Endodermal cell (in vitro differentiated cells): ENCODE measurements at places on chromosomes 12 and 14. TPM values are rescaled to one million over a fixed set of nuclear protein-coding genes. Genes with fewer than 3 reads are reported as not detected.

The C14orf180 gene
- total RNA-seq: not detected in 2 replicates

DNA sequence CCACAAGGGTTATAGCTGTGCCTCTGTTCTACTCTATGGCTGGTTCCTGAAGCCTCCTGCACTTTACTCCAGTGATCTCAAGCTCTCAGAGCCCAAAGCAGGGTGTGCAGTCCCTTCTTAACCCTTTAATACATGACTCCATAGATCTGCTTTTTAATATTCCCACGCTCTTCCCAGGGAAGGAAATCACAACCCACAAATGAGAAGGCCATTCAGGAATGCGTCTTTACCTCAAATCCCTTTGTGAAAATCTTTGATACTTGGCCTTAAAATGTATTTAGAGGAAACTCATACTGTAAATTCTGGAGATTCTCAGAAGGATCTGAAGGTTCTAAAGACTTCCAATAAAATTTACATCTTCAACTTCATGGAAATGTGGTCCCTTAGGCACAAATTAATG, 17.0 kb downstream of the NID2 start:
- no peak for DNase-seq

The POU6F1 gene
- 9.2 and 11.4 TPM in 2 replicates for total RNA-seq

GRCh38 chr12:116607039-116607438, 47.9 kb downstream of the MAP1LC3B2 start:
- no peak for DNase-seq

The EIF2S3B gene
- total RNA-seq: 4.4 to 5.9 TPM (median 4.6 TPM) in 3 replicates

The TMPRSS12 gene
- total RNA-seq: not detected in 3 replicates

- no peak for DNase-seq
These were observed 55.2 kb downstream of the MSRB3 start for GRCh38 chr12:65333649-65334048.

DNA sequence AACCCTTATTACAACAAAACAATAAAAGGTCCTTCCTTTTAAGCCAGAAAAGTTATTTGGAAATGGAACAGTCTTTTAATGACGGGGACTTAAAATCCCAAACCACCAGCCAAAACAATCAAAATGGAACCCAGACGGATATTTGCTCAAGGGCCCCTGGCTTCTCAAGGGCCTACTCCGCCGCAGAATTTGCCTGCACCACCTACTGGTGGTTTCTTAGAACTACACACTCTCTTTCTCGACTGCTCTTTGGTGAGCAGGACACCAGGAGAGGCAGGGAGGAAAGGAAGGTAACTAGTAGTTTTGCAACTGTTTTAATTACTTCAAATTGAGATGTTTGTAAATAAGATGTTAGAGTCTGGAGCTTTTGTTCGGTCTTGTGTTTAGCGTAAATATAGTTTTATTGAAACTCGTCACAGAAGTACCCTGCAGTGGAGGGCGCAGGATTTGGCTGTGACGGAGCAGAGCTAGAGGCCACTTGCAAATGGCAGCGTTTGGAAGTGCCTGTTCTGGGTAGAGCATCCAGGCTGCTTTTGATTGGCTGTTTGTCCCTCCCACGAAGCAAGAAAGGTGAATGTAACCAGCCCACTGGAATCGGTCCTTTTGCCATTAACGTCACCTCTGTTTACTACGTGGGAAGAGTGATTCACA, 238.5 kb downstream of the CACNA1C start:
- peak; percentile 92 for DNase-seq

DNA sequence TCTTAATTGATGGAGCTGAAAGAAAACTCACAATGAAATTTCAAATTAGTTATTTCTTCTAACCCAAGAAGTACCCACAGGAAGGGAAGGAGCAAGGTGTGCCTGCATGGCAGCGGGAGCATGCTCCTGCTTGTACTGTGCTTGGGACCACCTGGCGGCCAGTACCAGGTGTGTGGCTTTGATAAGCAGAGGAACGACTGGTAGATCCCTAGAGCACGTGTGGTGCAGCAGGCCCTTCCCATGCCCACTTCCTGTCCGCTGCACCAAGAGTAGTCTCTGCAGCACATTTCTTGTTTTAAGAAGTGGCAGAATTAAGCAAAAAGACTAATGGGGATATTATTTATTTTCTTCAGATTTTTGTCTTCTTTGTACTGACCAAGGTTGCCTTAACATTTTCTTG, 122.3 kb upstream of the ATF1 start:
- DNase-seq: peak; percentile 73
